ENCODE measurements at places on chromosomes 1 and 21. TPM values are rescaled to one million over a fixed set of nuclear protein-coding genes. Genes with fewer than 3 reads are reported as not detected.

The AMY1B gene
- not detected for total RNA-seq

The AMY1A gene
- not detected for total RNA-seq

The MTARC1 gene
- total RNA-seq: 0.75 TPM

The WRAP73 gene
- 16.4 TPM for total RNA-seq

The TNFAIP8L2 gene
- not detected for total RNA-seq

The SPRR2G gene
- not detected for total RNA-seq

The PAPPA2 gene
- 0.53 TPM for total RNA-seq

The NTRK1 gene
- 0.08 TPM for total RNA-seq

The CFAP74 gene
- not detected for total RNA-seq

The ROR1 gene
- 15.1 TPM for total RNA-seq

The EDN2 gene
- not detected for total RNA-seq

Data from smooth muscle cell of the coronary artery (primary cell).